Adipocyte (in vitro differentiated cells): ENCODE measurements at places on chromosomes 4 and X.

DNA sequence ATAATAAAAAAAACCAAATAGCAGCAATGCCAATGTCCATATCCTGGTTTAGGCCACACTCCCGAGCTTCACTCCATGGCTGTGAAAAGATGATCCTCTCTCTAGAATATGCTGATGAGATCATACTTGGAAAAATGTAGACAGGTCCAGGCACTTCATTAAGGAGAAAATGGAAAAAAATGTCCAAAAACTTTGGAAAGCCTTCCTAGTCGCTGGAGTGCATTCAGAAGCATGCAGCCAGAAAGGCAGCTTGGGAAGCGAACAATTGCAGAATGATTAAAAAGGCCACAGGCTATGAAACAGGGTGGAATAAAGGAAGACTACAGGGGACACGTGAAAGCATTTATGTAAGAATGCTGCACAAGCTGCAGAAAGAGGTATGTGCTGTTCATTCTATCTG, 165.6 kb upstream of the HCCS start:
- no peak for DNase-seq

GRCh38 chr4:23068287-23068686, 375.6 kb downstream of the GBA3 start:
- no peak for DNase-seq

GRCh38 chrX:118143578-118143977, 27.0 kb upstream of the KLHL13 start:
- DNase-seq = no peak

GRCh38 chr4:60216752-60217151, 983.4 kb upstream of the ADGRL3 start:
- peak; percentile 71 for DNase-seq

- peak; percentile 55 for DNase-seq
These were observed at the start of gene IL3RA for GRCh38 chrX:1336331-1336943. TSS of gene IL3RA (plus strand) at chrX:1336785. CDS start at chrX:1341766, 4,981 bp downstream.

- DNase-seq = no peak
These were observed 83.5 kb downstream of the CHRNA9 start for GRCh38 chr4:40418430-40419230.
